ENCODE measurements at places on chromosomes 3 and 15. TPM values are rescaled to one million over a fixed set of nuclear protein-coding genes. Genes with fewer than 3 reads are reported as not detected.

Gene COL8A1
- 0.06 TPM for total RNA-seq

Gene LRRC15
- total RNA-seq, result not detected

Gene SH3BP5
- 8.6 TPM for total RNA-seq

Gene MUC4
- total RNA-seq, result 0.32 TPM

Gene FGD5
- total RNA-seq, result not detected

Gene NMNAT3
- total RNA-seq, result 2.0 TPM

Gene GRK7
- total RNA-seq, result 0.04 TPM

Gene ZIC1
- total RNA-seq, result not detected

Gene CNTN4
- not detected for total RNA-seq

Gene CCR8
- 2.5 TPM for total RNA-seq

Gene ZNF445
- total RNA-seq, result 14.1 TPM

Gene LRRIQ4
- 0.17 TPM for total RNA-seq

Gene SLC6A11
- not detected for total RNA-seq

Gene CCDC9B
- 0.17 TPM for total RNA-seq

Gene MYZAP
- total RNA-seq, result not detected

Gene SNUPN
- total RNA-seq, result 30.4 TPM

Gene ACSBG1
- total RNA-seq, result not detected

Gene PCCB
- total RNA-seq, result 51.2 TPM
